T1000 (cell line): ENCODE measurements at places on chromosomes 7 and 10.

DNA sequence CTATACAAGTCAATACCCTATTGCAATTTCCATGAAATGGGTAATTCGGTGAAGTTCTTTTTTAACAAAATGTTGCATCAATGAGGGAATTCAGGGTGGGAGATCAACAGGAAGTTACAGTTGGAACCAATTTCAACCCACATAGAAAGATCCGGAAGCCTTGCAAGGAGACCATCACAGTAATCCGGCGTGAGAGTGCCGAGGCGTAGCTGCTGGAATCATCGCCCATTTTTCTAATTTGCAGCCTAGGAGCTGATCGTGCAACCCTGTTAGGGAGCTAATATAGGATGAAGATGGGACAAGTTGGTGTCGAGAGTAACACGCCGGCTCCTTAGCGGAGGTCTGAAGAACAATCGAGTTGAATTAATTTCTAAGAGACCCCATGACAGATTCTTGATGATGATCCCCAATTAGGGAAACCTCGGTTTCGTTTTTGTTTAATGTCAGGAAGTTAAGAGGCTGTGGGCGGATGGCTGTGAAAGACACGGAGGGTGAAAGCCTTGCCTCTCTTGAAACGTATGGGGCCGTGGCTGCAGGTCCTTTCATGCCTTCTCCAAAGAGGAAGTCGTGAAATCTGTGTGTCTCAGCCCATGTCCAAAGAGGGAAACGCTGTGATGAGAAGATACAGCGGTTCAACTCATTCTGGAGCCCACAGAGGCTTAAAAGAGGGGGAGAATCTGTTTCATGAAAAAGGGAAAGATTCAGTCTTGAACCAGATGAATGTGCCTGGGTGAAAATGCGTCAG lies 51.2 kb upstream of the CARD11 start:
- no peak for DNase-seq

DNA sequence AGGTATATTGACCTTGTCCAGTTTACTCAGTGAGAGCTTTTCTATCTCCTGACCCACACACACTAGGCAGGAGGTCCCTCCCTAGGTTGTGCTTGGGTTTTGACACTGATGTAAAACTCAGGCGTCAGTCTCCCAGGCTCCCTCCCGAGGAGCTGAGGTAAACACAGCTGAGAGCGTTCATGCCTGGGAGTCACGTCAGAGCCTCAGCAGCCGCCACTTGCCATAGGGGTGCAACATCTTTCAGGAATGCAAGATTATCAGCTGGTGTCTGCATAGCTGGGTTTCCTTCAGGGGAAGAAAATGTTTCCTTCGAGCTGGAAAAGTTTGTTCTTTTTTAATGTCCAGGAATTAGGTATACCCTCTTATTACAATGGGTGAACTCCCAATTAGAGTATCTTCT lies 70.6 kb downstream of the FGFR2 start:
- DNase-seq = no peak

- no peak for DNase-seq
Measured at GRCh38 chr7:33757050-33757449, 148.3 kb upstream of the BMPER start.

DNA sequence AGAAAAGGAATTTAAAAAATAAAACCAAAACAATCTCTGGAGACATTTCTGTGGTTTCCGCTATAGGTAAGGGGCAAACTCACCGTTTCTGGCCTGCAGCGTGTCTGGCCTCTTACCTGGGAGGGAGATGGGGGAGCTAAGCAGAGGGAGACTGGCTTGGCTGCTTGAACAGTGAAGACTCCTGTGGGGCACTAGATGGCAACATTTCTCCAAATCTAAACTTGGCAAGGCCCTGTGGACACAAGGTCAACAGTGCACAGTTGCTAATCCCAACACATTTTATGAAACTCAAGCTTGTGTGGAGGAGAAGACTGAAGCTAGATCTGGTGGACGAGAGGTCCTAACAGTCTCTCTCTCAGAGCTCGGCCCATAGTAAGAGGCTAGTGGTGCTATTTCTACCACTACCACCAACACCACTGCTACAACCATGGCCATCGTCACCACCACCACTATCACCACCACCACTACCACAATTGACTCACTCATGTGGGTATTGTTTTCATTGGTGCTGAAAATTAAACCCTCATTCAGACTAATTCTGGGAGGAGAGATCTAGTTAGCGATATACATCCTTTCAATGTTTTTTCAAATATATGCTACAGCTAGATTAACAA lies 28.4 kb upstream of the CDHR3 start:
- no peak for DNase-seq

DNA sequence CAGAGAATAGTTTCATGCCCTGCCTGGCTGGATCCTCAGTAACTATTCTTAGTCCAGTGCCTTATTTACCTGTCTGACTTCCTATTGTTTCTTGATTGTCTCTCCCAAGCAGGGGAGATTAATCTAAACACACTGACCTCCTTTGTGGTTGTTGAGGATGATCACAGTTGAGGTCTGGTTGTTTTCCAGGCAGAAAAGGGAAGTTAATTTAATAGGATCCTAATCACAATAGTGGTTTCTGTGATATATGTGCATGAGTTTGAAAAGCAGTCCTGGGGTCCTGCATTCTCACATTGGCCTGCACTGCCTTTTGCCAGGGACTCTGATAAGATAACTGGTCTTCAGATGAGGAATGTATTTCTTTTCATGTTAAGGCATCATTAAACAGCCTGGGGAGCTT lies 130.1 kb downstream of the SND1 start:
- DNase-seq = no peak

GRCh38 chr7:99374111-99375064 lies at the start of gene ARPC1B:
Gene ARPC1B, plus strand, starts transcription at chr7:99374730. Its CDS starts 10,985 bp downstream, at chr7:99385715.
- DNase-seq = peak; percentile 37

DNA sequence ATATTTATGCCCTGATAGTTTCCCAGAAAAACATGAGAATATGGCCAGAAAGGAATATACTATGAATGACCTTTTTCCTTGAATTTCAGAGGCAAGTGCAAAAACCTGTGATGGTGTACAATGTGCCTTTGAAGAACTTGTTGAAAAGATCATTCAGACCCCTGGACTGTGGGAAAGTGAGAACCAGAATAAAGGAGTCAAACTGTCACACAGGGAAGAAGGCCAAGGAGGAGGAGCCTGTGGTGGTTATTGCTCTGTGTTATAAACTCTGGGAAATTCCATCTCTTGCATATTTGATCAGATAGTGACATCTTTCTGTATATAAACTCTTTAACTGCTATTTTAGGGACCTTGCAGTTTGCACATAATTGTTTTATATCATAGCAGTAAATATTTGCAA lies 33.7 kb downstream of the RAB18 start:
- DNase-seq = no peak
